MM.1S (cell line): ENCODE measurements at places on chromosomes 2 and 18.

- DNase-seq, result no peak
These were observed 625.2 kb downstream of the CPS1 start for GRCh38 chr2:211181626-211182025.

DNA sequence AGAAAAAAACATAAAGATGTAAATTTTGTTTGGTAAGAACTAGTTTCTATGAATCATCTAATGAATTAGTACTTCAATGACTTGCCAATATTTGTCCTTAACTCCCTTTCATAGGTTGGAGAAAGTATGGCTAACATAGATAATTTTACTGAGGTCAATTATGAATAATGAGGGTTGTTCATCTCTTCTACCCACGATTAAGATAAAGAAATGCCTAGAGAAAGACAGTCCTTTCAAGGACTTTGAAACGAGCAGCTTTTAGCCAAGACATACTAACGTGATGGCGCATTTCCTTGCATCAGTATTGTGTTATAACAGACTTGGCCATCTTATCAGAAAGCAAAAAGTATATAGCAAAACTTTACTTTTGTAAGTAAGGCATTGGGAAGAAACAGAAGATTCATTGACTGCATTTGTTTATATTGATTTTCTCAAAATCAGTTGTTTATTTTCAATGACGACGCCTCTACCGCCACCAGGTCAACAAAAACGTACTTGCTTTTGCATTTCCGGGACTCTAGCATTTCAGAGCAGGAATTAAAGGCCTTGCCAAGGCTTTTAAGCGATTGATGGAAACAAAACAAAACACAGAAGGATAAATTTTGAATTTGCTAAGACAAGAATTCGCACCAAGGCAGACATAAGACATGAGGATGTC, 961 bp downstream of the RBM43 start:
- DNase-seq, result no peak

DNA sequence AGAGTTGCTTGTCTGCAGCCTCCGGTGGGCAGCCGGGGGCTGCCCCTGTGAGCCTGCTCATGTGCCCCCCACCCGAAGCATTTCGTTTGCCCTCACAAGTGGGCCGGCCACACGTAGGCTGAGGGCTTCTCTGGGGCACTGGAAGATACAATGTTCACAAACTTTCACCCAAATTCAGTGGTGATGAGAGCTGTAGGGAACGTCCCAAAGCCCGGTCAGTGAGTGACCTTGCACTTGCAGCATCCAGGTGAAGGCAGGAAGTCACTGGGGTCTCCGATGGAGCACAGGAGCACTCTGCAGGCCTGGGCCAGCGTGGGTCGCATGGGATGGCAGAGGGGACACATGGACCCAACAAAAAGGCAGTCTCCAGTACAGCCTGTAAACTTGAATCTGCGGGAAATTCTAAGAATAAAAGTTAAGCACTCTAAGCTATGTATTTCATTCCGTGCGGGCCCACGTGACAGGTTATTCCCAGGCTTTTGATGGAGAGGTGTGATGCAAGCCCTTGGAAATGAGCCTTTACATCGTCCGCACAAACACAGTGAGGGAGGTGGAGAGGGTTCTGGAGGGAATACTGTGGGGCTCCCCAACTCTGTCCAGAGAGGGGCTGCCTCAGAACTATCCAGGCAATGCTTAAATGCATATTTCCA, 42.5 kb downstream of the CNGA3 start:
- DNase-seq, result no peak

- DNase-seq, result no peak
These were observed 21.4 kb downstream of the KCNS3 start for GRCh38 chr2:17899871-17900270.
